ENCODE measurements at places on chromosomes 12 and 14. TPM values are rescaled to one million over a fixed set of nuclear protein-coding genes. Genes with fewer than 3 reads are reported as not detected.

GRCh38 chr14:51370758-51371386, 130.8 kb downstream of the TMX1 start:
- DNase-seq = peak; percentile 55

GRCh38 chr14:77314539-77315457, 5.9 kb downstream of the POMT2 start:
- DNase-seq = no peak

GRCh38 chr12:120830052-120830940, 73.9 kb downstream of the SPPL3 start:
- DNase-seq = no peak

GRCh38 chr12:25083211-25083610, 111.7 kb downstream of the DNAI7 start:
- DNase-seq = no peak

- DNase-seq = no peak
Measured at GRCh38 chr12:75932241-75932640, 99.3 kb downstream of the PHLDA1 start.

DNA sequence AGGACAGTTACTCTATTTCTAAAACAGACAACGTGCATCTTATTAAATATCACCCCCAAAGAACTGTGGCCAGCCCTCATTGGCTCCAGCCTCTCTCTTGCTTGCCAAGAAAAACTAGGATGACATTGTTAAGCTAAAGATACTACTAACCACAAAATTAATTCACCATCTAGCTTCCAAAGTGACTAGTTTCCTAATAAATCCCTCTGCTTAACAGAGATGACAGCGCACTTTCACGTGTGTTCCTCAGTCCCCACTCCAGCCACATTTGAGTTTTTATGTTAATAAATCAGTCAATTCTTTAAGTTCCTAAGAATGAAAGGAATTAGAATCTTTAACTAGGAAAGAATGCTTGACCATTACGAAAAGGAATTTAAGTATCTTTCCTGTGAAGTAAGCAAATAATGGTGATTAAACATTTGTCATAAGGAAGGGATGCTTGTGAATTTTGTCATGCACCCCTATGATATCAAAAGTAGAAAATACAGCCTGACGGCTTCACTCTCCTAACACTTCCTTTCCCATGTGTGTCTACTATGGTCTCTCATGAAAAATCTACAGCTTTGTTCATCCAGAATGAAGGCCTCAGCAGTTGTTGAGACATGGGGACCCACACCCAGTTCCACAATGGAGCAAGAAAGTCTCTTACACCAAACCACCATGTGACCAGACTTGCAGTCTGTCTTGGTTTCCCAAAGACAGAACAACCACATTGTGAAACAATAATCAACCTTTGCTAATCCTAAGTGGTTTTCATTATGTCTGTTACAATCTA, 8.1 kb downstream of the CORO1C start:
- peak; percentile 87 for DNase-seq

- no peak for DNase-seq
Measured at GRCh38 chr12:77914081-77914488, 83.4 kb downstream of the NAV3 start.

GRCh38 chr12:86261142-86261541, 5.0 kb upstream of the MGAT4C start:
- DNase-seq = peak; percentile 41

CCDC77 gene
- total RNA-seq = 15.4 TPM

CCDC175 gene
- not detected for total RNA-seq

CYP27B1 gene
- not detected for total RNA-seq

TAS2R46 gene
- total RNA-seq = 4.7 TPM

All from fibroblast of the aortic adventitia (primary cell).